ENCODE measurements at places on chromosomes 7 and 10.

- DNase-seq: peak; percentile 84
Measured at GRCh38 chr7:1567896-1568510, 1.8 kb downstream of the PSMG3 start.

DNA sequence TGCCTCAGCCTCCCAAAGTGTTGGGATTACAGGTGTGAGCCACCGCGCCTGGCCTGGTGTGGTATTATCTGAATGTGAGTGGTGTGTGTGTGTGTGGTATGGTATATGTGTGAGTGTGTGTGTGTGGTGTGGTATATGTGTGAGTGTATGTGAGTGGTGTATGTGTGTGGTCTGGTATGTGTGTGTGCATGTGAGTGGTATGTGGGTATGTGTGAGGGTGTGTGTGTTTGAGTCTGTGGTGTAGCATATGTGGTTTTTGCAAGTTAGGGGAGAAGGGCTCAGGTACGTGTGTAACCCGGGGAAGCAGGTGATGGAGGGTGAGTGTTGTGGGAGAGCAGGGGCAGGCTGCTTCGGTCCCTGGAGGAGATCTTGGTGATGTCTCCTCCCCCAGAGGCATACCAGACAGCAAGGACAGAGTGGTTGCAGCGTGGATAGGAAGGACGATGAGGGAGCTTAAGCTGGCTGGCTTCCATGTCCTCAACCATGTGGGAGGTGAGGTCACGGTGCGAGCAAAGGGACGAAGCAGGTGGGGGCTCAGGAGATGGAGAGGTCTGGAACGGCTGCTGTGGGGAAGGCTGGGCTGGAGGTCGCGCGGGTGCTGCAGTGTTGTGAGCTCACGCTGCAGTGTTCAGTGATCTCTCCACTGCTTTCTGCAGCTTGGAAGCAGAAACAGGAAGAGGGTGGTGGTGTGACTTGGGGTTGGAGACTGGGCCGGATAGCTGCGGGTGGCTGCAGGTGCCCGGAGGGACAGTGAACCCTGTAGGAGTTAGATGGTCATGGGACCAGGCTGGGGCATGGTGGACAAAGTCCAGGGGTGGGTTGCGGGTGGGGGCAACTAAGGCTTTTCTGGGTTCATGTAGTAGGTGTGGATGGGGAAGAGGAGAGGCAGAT, 5.0 kb downstream of the ZYX start:
- DNase-seq: no peak

DNA sequence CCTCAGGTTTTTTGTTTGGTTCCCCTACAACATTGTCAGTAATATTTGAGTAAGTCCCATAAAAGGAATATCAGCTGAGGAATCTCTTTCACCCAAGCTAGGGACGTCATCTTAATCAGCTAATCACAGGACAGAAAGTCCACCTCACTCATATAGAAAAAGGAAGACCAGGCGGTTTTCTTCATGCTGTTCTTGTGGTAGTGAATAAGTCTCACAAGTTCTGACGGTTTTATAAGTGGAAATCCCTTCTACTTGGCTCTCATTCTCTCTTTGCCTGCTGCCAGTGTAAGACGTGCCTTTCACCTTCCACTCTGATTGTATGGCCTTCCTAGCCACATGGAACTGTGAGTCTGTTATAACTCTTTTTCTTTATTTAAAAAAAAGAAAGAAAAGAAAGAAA, 308.1 kb upstream of the PFKP start:
- no peak for DNase-seq

DNA sequence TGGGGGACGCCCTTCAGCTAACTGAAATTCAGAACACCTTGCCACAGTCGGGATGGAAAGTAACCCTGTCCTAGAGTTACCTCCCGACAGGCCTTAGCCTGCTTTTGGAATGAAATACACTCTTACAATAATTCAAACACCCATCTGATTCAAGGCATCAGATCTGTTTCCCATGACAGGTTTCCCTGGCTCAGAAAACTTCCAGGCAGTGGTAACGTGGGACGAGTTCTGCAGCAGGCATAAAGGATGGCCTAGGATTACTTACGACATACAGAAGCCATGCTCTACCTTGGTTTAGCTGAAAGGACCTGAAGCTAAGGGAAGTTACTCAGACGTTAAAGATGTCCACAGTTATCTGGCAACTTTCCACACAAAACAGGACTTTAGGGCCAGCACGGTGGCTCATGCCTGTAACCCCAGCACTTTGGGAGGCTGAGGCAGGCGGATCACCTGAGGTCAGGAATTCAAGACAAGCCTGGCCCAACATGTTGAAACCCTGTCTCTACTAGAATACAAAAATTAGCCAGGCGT, 5.0 kb downstream of the PAXIP1 start:
- no peak for DNase-seq

DNA sequence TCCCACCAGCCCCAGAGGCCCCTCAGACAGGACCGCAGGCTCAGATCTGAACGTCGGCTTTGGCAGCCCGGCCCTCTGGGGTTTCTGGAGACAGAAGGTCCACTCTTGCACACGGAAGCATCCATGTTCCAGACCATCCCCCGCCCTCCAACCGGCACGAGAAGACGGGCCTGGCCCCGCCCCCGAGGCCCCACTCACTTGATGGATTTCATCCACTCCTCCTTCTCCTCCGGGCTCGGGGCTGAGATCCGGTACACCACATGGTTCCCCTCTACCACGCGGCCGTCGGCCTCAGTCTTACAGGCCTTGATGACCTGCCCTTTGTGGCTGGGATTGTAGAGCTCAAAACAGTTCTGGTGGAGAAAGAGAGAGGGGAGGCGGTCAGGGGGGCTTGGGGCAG, 107.3 kb downstream of the CYTH3 start:
- DNase-seq: no peak

DNA sequence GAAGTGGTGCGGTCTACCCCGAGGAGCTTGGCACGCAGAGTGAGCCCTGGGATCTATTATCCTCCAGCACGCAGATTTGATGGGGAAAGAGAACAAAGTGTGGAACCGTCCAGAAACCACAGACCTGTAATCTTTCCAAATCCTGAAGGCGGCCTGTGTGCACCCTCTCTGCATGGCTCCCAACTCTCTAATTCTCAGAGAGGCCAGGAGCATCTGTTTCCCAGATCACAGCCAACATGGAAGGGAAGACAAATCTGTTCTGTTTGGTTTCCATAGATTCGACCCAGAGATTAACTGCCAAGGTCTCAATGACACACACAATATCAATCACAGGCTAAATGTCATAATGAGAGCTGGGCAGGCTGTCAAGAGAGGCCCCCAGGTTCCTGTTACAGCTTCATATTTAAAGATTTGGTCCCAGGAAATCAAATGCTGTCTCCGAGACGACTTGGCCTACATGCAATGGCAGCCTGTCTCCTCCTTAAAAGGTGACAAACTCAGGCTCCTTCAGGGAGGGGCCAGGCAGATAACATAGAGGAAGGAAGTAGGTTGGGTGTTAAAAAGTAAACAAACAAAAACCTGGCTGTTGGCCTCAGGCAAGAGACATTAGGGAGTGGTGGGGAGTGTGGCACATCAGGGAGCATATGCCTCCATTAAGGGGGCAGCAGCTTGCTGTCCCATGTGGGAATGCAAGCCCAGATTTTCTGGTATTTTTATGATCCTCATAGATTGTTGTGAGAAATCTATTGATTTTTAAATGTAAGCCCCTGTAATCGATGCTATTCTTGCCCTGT, 48.8 kb upstream of the SAMD8 start:
- no peak for DNase-seq

DNA sequence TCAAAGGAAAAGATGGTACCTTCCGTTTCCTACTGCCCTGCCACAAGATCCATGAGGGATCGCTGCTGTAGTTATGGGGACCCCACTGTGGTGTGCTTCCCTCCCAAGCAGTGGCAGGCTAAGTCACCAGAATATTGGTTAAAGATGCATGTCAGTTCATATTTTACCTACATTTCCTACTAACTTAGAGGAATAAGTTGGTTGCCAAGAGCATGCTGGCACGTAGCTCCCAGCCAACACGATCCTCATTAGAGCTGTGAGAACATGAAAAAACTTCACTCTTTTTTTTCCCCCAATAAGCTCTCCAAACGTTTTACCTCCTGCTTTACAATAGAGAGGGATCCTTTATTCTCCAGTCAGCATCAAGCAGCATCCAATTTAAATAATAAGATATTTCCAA, 203.7 kb downstream of the TRIL start:
- no peak for DNase-seq

DNA sequence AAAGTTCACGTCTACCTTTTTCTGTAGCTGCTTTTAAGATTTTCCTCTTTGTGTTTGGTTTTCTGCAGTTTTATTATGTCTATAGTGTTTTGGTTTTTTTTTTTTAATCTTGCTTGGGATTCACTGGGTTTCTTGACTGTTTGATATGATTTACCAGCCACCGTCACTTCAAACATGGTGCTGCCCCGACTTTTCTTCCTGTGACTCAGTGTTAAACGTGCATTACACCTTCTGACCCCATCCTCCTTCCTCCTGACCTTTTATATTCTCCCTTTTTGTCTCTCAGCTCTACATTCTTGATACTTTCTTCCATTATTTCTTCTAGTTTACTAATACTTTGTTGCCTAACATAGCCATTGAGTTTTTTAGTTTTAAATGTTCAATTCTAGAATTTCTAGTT, 61.5 kb downstream of the GNA12 start:
- DNase-seq: no peak

DNA sequence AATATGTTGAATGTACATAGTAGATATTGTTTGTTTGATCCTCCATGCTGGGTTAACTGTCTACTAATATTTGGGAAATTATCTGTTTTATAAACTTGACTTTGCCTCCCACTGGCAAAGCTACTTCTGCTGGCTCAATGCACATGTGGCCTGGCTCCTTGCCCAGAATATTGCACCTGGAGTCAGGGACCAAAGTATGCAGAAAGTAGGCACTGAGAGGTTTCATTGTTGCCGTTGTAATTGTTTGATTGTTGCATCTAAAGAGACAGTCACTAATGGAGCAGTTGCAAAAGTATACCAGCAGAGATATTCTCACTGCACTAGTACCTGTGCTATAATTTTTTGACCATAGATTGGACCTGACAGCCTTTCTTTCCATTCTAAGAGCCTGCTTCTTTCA, 137.8 kb upstream of the CNTNAP2 start:
- no peak for DNase-seq

DNA sequence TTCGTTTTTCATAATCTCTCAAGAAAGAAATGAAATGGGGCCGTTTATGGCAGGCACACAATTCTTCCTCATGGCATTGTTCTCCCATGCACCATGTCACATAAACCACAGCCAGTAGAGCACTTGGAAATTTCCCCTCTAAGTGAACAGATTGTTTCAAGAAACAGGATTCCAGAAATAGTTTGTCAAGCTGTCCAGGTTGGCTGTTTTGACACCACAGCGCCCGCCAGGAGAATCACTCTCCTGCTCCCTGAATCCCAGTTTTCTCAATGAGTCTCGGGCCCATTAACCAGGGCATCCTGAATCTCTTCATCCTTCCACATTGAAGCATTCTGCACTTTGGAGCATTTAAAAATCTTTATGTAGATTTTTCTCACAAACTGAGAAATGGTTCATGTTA, 172.2 kb upstream of the NEBL start:
- no peak for DNase-seq

DNA sequence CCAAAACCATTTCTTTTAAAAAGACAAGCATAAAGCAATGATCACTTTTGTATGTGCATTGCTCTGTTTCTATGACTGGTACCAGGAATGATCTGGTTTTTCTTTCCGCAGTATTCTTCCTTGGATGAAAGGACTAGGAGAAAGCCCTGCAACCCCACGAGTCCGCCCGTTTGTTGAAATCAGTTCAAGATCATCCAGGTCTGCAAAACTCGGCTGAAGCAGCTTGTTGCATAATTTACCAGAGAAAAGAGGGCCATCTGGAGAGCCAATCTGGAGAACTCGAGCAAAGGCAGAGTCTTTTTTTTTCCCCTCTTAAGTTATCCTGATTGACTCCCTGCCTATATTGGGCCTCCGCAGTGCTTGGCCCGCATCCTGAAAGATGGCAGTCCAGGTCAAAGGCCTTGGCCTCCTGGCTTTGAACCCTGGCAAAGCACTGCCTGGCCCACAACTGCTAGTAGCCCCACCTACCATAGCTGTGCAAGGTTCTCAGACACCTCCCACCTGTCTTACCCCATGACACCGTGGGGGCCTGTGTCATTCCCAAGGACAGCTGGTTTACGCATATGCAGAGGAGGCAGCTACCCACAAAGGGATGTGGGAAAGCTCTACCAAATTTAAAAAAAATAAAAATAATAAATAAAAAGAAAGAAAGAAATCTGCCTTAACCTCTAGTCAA, 572.2 kb downstream of the INHBA start:
- DNase-seq: no peak

GRCh38 chr10:120548210-120548609, 91.2 kb downstream of the PLPP4 start:
- DNase-seq: no peak

GRCh38 chr10:77504196-77504872, 133.3 kb downstream of the KCNMA1 start:
- no peak for DNase-seq

- no peak for DNase-seq
Measured at GRCh38 chr7:117383483-117384189, 43.7 kb downstream of the ASZ1 start.

DNA sequence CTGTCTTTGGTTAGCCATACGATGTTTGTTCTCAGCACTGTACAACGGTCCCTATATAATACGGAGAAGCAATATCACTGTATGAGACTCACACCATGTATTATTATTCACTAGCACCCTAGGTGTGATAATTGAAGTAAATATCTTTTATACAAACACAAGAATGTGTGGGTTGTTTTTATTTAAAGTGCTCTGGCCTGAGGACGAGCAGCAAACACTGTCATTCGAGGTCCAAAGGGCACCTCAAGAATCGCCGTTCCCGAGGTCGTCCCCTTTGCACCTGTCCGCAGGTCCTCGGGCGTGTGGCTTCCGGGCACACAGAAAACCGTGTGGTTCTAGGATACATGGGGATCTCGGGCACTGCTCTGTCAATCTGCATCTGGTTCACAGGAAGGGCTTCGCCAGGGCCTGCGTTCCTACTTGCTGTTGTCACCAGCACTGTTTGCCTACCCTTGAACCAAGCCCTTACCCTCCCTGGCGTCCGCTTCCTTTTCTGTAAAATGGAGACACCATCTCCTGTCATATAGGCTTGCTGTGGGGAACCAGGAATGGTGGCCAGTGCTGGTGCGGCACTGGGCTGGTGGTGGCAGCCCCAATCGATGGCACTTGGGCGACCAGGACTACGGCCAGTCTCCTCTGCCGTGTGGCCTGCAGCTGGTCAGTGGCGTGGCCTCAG, 28.5 kb upstream of the SH2B2 start:
- no peak for DNase-seq

DNA sequence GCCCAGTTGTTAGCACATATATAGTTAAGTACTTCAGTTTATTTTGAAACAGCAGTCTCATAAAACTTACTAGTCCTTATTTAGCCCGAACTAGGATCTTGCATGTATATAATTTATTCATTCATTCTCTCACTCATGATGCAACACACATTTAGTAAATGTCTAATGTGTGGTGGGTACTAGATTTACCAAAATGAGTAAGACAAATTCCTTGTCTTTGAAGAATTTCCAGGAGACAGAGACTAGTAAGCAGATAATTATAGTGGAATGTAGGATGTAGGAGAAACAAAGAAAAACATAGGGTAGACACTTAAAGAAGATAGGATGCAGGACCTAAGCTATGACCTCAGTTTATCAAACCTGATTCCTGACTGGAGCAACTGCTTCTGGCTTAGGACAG, 120.2 kb upstream of the AMPH start:
- DNase-seq: no peak

- peak; percentile 49 for DNase-seq
Measured at GRCh38 chr10:60101821-60102220, 195.5 kb upstream of the CCDC6 start.
